ENCODE measurements at places on chromosomes 1 and 21.

GRCh38 chr1:184075055-184076029, 23.8 kb downstream of the TSEN15 start:
- peak; percentile 85 for DNase-seq

- DNase-seq: no peak
Measured at GRCh38 chr1:171793636-171794035, 12.2 kb downstream of the METTL13 start.

GRCh38 chr1:200206340-200206739, 178.8 kb downstream of the NR5A2 start:
- DNase-seq: no peak

DNA sequence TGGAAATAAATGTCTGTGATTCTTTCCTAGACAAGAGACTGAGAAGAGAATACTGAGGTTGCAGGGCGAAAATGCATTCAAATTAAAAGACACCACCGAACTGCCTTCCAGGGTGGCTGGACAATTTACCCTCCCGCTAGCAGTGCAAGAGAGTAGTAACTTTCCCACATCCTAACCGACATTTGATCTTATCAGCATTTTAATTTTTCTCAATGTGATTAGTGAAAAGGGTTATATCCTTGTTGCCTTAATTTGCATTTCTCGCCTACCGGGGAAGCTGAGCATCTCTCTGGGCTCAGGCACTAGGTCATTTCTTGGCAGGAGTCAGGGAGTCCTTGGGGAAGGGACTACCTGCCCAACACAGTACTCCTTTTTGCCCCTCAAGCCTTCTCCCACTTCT, 2.8 kb downstream of the TNFRSF8 start:
- no peak for DNase-seq

- no peak for DNase-seq
Measured at GRCh38 chr1:26003756-26004155, 5.9 kb upstream of the PAFAH2 start.

DNA sequence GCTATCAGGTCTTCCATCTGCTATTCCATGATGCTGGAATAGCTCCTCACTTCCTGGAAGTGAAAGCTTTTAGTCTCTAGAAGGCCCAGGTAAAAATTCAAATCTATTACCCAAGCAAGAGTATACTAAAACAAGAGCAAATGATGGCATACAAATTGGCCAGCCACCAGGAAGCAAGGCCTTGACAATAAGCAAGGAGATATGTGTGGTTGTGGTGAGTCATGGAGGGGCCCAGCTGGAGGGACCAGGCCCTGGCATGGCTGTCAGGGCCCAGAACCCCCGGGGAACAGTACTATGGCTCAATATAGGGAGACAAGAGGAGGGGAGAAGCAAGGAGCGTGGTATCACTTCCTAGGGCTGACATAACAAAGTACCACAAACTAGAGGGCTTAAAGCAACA, 358.7 kb downstream of the RRAGC start:
- DNase-seq: no peak

DNA sequence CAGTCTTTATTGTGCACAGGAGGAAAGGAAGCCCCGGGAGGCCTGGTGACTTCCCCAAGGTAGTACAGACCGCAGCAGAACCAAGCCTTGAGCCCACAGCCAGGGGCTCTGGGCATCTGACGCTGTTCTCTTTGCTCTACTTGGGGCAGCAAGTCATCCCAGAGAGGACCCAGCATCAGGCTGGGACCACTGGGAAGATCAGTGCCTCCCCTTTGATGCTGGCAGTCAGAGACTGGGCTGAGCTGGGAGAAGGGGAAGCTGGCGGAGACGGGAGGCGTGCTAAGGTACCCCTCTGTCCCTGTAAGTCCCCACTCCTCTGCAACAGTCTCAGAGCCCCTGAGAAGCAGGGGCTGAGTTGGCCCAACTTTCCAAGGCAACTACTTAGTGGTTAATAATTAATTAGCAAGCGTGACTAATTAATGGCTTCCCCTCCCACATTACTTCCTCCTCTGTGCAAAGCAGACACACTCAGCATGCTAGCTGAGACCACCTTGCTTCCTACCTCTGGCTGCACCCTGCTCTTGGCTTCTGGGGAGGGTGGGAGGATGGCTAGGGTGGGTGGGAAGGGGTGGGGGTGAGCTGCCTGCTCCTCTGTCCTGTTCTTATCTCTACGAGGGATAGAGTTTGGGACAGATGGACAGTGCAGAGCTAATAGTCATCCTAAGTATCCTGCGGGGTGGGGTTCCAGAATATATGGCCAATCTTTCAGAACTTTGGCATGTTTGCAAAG, 1.3 kb downstream of the INAVA start:
- DNase-seq: no peak

DNA sequence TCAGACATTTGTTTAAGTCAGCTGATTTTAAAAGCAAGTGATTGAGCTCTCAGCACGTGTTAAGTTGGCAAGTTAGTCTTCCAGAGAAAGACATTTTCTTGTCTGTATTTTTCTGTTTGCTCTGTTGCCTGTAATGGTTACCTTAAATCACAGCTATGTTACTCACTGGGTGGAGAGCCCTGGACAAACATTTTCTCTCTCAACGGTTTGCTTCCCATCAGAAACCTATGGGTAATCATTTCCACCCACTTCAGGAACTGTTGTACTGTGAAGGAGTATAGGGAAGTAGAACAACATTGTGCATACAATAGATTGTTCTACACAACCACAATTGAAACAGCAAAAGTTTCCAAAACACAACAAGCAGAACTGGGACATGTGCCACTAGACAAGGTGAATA, 113.9 kb upstream of the DPT start:
- DNase-seq: no peak

- DNase-seq: peak; percentile 88
Measured at GRCh38 chr1:164748253-164748899, 189.4 kb downstream of the PBX1 start.

- no peak for DNase-seq
Measured at GRCh38 chr1:159291424-159291823, 10.7 kb upstream of the FCER1A start.

DNA sequence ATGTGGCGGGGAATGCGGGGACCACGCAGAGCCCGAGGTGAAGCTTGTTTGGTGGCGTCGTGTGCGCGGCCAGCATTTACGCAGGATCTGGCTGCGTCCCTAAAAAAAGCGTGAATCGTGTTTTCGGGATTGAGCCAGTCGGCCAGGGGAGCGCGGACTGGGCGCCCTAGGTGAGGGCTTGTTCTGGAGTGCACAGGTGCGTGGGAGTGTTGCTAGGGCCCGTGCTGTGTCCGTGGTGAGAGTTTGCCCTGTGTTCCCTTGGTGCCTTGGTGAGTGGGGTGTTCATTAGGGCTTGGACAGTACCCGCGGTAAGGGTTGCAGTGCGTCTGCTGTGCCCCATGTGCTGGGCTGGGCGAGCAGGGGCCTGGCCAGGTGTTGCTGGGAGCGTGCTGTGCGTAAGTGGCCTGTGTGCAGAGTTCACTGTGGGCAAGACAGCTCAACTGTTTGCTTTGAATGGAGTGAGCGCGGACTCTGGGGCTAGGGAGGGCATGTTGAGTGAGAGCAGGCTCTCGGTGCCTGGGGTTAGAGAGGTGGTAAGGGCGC, 673 bp downstream of the CD46 start:
- DNase-seq: peak; percentile 62

GRCh38 chr1:78275456-78275855, 215.3 kb upstream of the PTGFR start:
- no peak for DNase-seq

DNA sequence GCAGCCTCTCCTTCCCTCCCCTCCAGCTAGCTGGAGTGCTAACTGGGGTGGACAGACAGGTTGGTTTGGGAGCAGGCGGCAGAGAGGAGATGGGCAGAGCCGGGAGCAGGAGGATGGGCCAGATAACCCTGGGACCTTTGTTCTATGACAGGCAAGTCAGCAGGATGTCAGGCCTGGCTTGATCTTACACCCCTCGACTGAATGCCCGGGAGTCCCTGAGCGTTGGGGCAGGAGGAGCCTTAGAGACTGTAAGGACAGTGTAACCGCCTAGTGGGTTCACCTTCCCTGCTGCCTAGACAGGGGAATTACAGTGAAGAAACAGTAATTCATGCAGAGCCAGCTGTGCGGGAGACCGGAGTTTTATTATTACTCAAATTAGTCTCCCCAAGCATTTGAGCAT, 60.2 kb downstream of the MDM4 start:
- DNase-seq: peak; percentile 66

DNA sequence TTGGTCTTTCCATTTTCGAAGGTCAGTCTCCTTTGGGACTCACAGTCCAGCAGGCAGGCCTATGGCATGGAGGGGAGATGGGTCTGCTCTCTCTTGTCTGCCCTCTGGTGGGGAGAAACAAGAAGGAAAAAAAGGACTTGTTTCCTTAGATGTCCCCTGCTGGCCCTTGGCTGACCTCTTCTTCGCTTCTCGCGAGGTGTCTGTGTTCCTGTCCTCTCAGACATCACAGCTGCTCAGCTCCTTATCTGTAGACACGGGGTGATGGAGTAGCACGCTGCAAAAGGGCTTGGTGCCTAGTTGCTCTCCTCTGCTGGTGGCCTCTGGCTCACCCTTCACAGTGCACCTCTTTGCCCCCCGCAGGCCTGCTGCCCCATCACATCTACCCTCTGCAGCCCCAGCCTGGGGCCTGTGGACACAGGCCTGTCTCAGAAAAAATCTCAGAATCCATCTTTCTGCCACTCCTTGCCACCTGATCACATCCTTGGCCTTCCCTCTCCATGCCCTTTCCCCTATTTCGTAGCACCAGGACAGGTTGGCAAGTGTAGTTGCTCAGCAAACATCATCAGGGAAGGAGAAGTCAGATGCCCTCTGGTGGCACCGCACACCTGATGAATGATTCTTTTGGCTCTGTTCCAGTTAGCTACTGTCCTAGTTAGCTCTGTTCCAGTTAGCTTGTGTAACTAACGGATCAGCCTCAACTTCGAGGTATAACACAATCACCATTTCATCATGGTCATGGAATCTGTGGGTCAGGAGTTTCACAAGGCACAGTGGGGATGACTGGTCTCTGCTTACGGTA, 18.7 kb upstream of the AK2 start:
- DNase-seq: peak; percentile 90

GRCh38 chr1:29546496-29546895, 310.2 kb downstream of the PTPRU start:
- DNase-seq: no peak

DNA sequence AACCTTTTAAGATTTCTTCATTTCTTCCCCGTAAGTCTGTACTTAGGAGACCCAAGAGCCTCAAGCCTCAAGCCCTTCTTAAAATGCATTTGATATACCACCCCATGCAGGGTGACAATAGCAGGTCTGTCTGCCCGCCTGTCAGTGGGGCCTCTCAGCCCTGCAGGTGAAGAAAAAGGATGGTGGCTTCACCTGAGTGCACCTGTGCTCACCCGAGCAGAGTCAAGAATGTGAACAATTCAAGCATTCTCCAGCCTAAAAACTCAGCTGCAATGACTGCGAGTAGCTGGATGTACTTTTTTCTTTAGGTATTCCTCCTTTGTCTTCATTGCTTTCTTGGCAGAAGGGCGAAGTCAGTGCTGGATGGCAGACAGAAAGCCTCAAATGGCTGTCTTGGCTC, 203.3 kb downstream of the LMX1A start:
- DNase-seq: no peak

GRCh38 chr1:194184425-194184824, 998.0 kb upstream of the B3GALT2 start:
- no peak for DNase-seq

DNA sequence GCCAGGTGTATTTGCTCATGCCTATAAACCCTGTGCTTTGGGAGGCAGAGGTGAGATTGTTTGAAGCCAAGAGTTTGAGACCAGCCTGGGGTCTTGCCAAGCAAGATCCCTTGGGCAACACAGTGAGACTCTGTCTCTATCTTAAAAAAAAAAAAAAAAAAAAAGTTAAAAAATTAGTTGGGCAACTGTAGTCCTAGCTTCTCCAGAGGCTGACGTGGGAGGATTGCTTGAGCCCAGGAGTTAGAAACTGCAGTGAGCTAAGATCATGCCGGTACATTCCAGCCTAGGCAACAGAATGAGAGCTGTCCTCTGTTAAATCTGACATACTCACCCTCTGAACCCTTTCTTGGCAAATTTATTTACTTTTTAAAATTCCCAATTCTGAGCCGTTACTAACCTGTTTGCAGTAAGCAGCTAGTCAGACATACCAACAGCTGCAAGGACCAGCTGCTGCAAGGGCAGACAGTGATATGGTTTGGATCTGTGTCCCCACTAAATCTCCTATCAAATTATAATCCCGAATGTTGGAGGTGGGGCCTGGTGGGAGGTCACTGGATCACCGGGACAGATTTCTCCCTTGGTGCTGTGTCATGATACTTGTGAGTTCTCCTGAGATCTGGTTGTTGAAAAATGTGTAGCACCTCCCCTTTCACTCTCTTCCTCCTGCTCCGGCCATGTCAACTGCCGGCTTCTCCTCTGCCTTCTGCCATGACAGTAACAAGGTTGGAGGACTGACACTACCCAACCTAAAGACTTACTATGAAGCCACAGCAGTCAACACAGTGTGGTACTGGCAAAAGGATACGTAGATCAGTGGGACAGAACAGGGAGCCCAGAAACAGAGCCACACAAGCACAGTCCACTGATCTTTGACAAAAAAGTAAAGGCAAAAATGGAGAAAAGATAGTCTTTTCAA, 10.6 kb downstream of the PARP1 start:
- peak; percentile 87 for DNase-seq

- DNase-seq: peak; percentile 46
Measured at GRCh38 chr1:12433323-12434053, 184.5 kb downstream of the DHRS3 start.

DNA sequence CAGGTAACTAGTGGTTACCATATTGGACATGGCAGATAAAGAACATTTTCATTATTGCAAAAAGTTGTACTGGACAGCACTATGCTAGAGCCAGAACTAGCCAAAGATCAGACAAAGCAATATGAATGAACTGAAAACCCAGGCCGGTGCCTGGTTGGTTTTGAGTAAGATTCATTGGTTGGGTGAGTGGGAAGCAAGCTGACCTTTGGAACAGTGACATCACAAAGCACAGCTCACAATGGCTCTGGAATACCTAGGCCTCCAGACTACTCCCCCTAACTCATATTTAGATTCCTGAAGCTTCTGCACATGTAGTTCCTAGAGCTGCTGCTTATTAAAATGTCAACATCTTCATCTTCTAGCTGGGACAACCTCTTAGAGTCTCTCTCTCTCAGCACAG, at the start of gene TMCO2:
TMCO2 (plus strand) TSS at position 283 of the 400 bp plus-strand sequence; CDS start at position 340, 57 bp downstream.
- DNase-seq: no peak

- DNase-seq: no peak
Measured at GRCh38 chr1:100530880-100531487, 7.0 kb upstream of the GPR88 start.

DNA sequence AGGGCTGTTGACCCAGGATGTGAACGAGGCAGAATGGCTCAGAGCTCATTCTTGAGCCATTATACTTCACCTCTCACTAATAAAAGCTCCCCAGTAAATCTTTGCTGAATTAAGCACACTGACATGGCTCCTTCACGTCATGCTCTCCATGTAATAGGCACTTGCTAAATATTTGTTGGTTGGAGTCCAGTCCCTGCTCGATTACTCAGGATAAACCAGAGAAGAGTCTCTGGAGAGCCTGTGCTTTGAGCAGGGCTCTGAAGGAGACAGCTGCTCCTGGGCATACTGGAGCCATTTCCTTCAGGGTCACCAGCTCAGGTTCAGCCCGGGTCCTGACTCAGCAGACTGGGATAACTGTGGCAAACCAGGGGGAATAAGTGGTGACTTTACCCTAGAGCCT, 46.9 kb downstream of the HLX start:
- DNase-seq: peak; percentile 25

- no peak for DNase-seq
Measured at GRCh38 chr1:10720635-10721034, 75.8 kb downstream of the CASZ1 start.

Data from NCI-H82 (cell line).